NCI-H2081 treated with DMSO at 0.1 percent for 48 hours (cell line): ENCODE measurements at places on chromosomes 4 and X.

DNA sequence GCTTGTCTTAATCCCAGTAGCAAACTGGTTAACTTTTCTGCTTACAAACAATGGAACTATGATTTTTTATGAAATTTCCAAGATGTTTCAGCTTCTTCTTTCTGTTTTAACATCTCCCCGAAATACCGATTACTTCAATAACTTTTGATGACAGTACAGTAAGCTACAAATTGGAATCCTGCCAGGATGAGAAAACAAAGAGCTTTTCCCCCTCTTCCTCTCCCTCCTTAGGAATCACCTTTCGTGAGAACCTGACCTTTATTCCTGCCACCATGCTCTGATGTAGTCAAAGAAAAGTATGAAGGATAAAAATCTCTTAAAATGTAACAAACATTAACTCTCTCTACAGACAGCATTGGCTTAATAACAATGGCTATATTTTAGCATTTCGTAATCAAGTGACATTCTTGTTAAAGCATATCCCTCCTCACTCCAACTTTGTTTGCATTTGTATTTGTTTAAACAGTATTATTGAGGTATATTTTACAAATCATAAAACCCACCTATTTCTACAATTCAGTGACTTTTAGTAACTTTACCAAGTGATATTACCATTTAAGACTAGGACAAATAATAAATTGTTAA is 148.7 kb upstream of the NAP1L5 start:
- no peak for DNase-seq

DNA sequence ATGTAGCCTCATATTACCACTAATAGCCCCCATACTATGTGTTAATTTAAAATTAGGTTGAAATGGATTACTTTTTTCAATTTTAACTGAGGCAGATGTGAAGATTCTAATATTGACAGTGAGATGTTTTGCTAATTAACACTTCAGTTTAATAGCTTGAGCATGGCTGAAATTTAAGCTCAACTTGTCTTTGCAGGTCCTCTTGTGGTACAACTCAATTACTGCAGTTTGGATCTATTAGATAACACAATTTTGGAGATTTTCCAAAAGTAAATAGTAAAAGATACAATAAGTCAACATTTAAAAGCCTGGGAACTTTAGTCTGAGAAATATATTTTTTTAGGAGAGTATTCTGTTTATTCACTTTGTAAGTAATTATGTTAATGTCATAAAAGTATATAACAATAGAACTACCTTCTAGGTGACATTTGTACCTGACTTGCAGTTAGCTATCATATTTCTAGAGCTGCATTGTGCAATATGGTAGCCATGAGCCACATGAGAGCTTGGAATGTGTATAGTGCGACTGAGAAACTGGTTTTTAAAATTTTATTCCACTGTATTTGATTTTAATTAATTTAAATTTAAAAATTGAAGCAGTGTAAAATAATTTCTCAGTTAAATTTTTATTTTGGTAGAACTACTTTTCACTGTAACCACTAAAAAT is 73.1 kb upstream of the FMR1 start:
- DNase-seq: no peak

DNA sequence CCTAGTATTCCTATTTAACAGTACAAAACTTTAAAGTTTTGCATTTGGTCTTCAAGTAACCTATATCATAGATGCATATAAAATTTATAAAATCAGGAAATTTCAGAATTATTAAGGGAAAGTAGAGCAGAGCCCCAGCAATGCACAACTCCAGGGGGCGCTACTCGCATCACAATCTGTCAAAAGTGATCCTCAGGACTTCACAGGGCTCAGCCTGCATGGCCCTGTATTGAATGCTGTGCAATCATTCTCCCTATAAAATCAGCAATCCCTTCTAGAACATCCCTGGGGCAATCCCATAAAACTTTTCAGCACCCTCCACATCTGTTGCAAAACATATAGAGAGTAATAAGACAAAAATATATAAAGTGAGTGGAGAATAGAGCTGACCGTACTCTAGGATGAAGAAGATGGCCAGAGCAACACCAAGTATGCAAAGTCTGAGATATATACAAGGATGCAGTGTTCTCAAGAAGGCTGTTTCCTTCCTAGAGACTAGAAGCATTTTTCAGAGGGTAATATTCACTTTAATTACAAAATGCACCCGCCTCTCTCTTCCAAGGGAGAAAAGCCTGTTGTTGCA is 12.5 kb upstream of the PPARGC1A start:
- DNase-seq: no peak

GRCh38 chrX:154013614-154014360 is 5.9 kb downstream of the IRAK1 start:
- no peak for DNase-seq

GRCh38 chrX:124332481-124333424 is at the start of gene TEX13D:
Gene TEX13D, plus strand, starts transcription at chrX:124332660. Its CDS starts 258 bp downstream, at chrX:124332918.
- DNase-seq: no peak

- DNase-seq: no peak
Observed at GRCh38 chr4:186304866-186305505, 39.0 kb downstream of the F11 start.

DNA sequence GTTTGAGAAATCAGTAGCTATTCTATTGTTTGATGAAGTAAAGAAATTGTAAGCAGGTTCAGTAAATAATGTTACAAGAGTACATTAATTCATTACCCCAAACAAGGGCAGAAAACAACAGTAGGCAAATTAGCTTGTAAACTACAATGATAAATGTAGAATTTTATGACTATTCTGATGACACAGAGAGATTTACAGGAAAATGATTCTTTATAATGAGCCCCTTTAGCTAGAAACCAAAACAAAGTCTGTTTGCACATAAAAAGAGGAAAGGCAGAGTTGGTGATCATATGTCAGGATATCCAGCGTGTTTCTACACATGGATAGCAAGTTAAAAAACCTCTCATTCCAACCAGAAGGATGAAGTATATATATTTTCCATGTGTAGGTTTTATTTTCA is 204.8 kb downstream of the CFAP299 start:
- DNase-seq: no peak

DNA sequence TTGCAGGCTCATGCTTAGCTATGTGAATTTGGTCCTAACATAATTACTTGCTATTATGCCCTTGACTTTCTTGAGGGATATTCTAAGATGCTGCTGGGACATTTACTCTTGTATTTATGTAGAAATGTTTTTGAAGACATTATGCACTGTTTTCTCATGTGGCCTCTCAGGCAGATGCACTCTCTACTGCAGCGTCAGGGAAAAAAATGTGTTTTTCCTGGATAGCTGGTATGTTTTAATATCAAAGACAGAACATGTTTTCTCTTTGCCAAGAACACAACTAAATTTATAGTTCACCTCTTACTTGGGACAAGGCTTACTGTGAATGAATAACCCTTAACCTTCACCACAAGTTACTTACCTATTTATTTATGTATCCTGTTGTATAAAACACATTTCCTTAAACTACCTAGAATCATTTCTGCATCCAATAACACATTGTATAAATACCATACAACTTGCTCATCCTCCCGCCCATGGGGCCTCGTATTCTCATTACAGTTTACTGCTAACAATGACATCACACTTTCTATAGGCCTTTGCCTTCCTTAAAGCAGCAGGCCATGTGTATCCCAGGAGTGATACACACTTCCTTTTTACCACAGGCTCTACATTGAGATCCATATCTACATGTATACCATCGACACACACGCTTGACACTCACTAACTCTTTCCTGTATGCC is 178.7 kb downstream of the SLIT2 start:
- no peak for DNase-seq

DNA sequence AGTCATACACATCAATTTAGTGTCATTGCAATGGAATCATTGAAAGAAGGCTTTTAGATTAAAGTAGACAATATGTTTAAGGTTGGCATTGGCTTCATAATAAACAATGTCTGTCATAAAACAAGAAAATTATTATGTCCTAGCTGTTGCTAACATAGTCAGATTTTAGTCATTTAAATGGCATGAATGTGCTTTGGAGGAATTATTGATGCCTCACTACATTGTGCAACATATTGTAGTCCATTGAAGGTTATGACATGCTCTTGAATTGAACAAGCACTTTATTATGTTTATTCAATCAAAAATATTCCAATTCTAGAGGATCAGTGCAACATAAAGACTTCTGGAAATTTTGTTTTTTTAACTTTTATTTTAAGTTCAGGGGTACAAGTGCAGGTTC is 489.8 kb upstream of the AMOT start:
- DNase-seq: no peak

- no peak for DNase-seq
Observed at GRCh38 chr4:71440612-71441011, 101.8 kb downstream of the SLC4A4 start.

- no peak for DNase-seq
Observed at GRCh38 chrX:11781133-11781532, 23.1 kb downstream of the MSL3 start.
